ENCODE measurements at places on chromosomes 6 and 20.

- DNase-seq: no peak
Measured at GRCh38 chr20:41050361-41051008, 21.9 kb downstream of the TOP1 start.

- DNase-seq: no peak
Measured at GRCh38 chr6:46676604-46677313, 10.9 kb upstream of the TDRD6 start.

DNA sequence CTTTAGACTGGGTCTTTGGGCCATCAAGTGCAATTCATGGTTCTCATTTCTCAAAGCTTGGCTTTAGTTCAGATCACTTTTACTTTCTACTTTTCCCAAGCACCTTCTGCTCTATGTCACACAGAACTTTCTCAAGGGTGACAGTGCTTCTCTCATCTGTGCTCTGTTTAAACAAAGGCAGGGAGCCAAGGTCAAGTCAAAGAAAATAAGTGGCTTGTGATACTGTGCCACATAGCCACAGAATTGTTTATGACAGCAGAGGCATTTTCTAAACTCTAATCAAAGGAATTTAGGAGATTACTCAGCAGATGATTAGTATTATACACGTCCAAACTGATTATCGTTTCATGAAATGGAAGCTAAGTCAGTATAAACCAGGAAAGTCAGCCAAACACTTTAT lies 348.0 kb downstream of the HDGFL1 start:
- no peak for DNase-seq

GRCh38 chr6:46134216-46134615 lies 4.4 kb downstream of the ENPP4 start:
- DNase-seq: no peak

- DNase-seq: no peak
Measured at GRCh38 chr6:37125774-37126492, 44.0 kb upstream of the PIM1 start.

DNA sequence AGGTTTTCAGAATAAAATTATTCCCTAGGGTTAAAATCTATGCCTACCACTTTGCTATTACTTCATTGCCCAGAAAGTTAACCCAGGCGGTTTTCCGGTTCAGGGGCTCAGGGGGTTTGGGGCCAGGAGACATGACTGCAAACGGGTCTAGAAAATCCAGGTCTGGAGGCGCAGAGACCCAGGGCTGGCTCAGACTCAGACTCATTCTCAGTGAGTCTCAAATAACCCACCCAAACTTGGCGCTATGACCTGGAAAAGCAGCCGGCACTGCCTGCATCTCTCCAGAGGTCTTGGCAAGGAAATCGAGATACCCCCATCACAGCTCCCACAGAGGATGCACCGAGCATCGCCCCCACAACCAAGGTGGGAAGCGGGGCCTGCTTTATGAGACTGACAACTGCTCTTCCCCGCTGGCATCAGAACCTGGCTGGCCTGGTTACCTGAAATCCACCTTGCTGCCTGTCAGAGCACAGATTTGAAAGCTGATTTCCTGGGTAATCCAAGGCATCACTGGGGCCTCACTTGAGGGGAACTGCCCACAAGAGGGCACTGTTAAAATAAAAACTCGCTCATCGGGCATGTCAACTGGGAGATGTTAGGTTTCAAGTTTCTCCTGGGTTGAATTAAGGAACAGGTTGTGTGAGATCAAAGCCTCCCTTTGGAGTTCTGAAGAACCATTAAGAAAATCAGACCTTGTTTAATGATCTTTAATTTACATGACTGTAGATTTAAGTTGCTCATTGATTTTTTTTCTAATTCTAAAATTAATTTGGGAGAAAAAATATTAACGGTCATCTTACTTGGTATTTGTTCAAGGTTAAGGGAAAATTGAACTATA lies 55.1 kb downstream of the KIF16B start:
- peak; percentile 21 for DNase-seq

DNA sequence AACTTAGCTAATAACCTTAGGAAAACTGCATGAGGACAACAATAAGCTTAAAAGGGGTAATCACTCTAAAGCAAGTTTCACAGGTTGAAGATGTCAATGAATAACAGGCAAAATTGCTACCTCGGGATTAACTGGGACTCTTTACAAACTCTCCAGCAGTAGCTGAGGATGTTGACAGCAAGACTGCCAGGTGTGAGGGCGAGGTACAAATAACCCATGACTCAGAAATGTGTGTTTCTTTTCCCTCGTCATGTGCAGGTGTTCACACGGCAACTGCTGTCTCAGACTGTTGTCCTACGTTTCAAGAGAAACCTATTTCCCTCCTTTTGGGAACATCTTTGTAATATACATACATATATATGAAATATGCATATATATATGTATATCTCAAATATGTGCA lies 15.9 kb downstream of the BCAS1 start:
- no peak for DNase-seq

GRCh38 chr6:120700001-120700400 lies 634.3 kb downstream of the TBC1D32 start:
- no peak for DNase-seq

GRCh38 chr20:2333821-2334220 lies 38.0 kb downstream of the TGM3 start:
- DNase-seq: no peak

DNA sequence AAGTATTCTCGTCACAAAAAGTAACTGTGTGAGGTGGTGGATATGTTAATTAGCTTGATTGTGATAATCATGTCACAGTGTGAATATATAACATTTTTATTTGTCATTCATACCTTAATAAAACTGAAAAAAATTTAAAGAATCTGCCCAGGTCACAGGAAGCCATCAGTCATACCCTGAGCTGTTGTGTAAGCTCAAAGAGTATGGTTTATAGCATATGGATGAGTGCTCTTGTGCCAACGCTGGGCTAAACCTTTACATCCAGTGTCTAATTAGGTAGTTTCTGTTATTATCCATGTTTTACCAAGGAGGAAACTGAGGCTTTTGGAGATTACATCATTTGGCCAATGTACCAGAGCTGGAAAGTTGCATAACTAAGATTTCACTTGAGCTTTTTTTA lies 11.4 kb downstream of the PKIG start:
- DNase-seq: no peak

DNA sequence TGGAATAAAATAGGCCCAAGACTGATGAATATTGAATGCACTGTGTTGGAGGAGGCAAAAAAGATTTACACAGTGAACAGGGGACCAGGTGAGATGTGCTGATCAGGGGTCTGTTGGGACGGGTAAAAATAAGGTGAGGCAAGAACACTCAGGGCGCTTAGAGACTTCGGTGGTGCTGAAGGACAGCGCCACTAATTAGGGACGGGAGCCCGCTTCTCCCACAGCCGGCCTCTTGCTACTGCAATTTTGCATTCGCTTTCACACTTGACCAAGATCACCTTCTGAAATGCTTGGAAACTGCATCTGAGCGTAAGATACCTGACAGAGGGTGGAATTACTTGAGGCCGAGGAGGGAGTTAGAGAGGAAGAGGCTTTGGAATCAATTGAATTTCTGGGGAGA lies 7.3 kb downstream of the TFAP2D start:
- peak; percentile 12 for DNase-seq

DNA sequence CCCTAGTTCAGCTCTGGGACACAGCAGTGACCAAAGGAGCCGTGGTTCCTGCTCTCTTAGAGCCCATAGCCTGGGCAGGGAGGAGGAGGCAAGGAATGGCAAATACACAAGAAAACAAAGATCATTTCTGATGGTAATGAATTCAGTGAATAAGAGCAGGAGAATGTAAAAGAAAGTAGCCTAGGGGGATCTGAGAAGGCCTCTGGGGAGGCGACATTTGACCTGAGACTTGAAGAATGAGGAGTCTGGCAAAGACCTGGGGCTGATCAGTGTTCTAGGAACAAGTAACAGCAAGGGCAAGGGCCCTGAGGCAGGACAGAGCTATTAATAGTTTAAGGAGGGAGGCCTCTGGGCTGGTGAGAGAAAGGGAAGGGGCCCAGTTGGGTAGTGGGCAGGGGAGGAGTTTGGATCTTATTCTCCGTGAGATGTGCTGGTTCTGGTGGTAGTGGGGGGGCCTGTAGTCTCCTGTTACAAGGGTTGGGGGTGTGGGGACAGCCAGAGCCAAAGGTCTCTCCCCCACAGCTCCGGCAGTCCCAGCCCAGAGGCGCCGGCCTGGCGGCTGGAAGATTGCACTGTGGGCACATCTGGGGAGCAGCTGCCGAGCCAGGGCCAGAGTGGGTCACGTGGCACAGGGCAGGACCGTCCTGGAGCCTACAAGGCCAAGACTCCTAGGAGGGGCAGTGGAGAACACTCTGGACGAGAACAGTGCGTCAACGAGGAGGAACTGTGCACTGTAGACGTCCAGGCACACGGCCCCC lies 9.3 kb upstream of the ID1 start:
- DNase-seq: peak; percentile 39

GRCh38 chr6:35564733-35565132 lies 52.0 kb upstream of the TULP1 start:
- DNase-seq: no peak

DNA sequence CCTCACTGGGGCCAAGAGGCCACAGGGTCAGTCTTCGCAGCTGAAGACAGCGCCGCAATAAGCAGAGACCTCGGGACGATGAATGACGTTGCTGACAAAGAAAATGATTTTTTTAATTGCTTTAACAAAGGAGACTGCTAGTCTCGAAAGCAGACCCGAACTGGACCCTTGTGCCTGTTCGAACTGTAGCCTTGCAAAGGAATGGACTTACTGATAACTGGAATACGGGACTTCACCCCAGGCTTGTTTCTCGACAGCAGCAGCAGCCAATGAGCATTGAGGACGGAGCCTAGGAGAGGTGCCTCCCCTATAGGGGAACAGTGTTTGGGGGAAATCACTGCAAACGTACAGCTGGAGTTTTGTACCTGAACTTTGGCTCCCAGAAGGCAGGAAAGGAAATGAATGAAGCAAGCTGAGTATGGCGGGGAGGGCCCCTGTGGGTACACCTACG lies 1.3 kb upstream of the TAF4 start:
- no peak for DNase-seq

GRCh38 chr6:29624520-29624961 lies 8.4 kb downstream of the GABBR1 start:
- DNase-seq: no peak

DNA sequence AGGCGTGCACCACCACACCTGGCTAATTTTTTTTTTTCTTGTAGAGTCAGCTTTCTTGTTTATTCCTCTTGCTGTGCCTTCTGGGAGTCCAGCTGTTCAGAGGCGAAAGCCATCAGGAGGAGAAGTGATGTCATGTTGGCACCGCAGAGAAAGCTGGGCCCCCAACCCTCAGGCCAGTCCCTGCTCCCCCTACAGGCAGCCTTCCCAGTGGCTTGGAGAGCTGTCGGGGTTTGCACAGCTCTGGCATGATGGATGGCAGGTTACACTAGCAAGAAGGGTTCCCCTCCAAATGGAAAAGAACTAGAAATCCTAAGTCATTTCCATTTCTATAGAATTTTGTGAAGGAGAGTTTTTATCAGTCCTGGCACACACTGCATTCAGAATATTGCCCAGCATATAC lies 72.6 kb downstream of the C6orf52 start:
- no peak for DNase-seq

- peak; percentile 25 for DNase-seq
Measured at GRCh38 chr6:219641-220198, 72.6 kb upstream of the DUSP22 start.

DNA sequence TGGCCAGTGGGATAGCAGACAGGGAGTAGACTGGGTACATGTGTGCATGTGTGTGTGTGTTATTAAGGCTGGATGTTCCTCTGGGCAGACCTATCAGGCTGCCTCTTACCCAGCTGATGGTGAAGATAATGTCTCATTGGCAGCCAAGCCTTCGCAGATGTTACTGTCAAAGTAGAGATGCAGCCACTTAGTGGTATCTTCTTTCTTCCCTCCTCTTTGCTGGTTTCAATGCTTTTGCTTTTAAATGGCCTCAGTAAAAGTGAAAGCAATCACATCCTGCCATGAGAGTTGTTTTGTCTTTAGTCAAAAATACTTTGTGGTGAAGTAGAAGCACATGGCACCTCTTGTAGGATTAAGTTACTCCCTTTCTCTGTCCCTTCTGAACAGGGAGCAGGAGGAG lies 57.5 kb downstream of the SNRNP48 start:
- no peak for DNase-seq

DNA sequence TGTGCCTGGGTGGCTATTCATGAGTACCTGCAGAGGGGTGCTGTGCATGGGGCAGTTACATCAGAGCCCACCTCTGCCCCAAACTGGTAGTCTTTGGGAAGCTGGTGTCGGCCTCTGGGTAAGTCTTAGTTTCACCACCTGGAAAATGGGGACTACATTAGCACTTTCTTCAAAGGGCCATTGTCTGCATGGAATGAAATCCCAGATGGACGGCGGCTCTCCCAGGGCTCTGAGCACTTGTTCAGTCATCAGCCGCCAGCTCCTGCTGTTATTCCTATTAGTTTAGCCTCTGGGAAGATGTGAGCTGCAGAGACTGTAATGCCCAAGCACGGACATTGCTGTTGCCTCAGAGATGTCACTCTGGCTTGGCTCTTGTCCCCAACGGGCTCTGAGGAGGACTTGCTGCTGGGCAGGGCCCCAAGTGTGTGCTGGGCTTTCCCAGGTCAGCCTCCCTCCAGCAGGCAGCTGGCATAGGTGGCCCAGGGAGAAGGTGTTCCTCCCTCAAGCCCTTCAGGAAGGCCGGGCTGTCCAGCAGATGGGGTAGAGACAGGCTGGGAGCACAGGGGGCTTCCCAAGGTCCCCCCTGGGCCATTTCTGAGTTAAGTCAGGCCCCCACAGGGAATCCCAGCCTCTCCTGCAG lies 268.3 kb downstream of the TFAP2C start:
- no peak for DNase-seq

- DNase-seq: no peak
Measured at GRCh38 chr6:149881066-149881766, 16.7 kb downstream of the RAET1E start.

DNA sequence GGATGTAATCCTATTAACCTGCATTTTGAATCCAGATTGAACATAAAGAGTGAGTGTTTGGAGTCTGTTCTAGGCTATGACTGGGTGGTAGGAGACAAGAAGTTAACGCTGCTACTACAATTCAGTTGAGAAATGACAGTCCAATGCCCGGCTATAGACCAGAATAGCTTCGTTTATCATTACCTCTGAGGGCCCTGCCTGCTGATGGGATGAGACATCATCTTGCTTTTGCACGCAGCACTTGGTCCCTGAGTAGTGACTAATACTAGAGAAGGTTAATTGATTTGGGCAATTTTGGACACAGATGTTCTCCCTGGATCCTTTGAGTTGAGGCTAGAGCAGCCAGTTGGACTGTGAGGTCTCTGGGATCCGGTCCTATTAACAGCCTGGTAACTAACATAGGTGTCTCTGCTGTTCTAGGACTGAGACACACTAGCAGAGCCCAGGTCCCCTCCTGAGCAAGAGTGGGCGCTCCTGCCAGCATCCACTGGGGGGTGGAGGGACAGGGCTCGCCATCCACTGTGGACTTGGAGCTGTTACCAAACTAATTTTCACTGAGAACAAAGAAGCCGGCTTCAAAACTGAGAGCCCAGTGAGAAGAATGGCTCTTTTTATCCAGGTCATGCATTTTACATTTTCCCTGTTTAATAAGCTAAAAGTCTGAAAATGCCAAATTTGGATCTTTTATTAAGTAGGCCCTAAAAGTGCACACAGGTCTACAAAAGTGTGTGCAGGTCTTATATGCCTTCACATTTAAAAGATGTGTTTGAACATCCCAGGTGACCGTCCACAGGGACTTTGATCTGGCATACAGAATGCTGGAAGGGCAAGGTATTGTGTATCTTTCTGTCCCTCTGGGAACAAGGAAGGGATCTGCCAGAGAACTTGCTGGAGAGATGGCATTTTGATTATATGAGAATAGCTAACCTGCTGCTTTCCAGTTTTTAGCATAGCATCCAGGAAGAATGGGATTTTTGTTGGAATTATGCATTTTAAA lies 212.5 kb downstream of the CDH4 start:
- DNase-seq: no peak

All from muscle of arm (tissue), 14 donors.